Inflammatory macrophage treated with lipopolysaccharide for 1 hour (primary cell): ENCODE measurements at places on chromosomes 6 and 20.
A peak's percentile ranks its signal among the peaks of the same experiment; 100 is the strongest.

- DNase-seq = no peak
These were observed 164.3 kb upstream of the MLN start for GRCh38 chr6:33967966-33968724.

DNA sequence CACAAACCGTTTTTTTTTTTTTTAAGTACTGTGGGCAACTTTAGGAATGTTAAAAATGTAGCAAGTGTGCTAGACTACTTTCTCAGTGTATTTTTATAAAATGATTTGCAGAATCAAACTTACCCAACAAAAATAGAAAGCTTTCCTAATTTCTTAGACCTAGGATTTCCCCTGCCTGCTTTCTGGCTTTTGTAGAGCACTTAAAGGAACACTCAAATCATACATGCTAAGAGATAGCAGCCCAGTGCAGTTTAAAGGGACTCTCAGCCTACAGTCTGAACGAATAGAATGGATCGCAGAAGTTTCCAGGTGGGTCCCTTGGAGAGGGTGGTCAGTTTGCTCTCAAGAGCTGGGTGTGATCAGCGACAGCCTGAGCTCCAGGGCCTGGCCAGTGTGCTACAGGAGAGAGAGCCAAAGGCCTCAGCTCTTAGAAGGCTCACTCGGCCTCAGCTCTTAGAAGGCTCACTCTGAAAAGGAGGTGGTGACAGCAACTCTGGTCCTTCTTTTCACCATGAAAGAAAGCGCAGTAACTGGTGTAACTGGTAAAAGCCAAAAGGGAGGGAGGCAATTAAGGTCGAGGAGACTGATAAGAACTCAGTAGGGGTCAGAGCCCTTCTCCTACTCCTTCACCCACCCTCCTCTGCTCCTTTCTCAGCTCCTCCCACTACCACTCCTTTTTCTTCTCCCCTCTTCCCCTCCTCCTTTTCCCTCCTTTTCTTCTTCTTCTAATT, 142.4 kb downstream of the ZFP64 start:
- peak; percentile 25 for DNase-seq

DNA sequence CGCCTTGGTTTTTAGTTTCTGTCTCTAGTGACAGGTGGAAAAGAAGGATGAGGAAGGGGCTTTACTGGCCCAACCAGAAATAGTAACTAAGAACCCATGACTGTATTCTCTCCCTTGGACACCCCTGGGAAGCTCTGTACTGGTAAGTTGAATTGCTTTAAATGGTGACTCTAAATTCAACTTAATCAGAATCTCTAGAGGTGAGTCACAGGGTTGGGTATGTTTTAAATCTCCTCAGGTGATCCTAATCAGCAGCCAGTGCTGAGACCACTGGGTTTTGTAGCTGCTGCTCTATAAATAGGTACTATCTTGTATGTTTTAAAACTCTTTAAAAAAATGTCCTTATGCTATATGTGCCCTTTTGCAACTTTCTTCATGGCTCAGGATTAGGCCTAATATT, 314.0 kb upstream of the ECI2 start:
- no peak for DNase-seq

GRCh38 chr6:158606935-158607334, 37.6 kb downstream of the DYNLT1 start:
- no peak for DNase-seq

- DNase-seq = no peak
These were observed 152.6 kb downstream of the CDK19 start for GRCh38 chr6:110662490-110663211.

GRCh38 chr6:134437376-134437775, 119.5 kb upstream of the SGK1 start:
- peak; percentile 99 for DNase-seq

GRCh38 chr20:4112481-4113421, 97.4 kb upstream of the RNF24 start:
- peak; percentile 37 for DNase-seq

GRCh38 chr6:43771210-43771857, 1.3 kb downstream of the VEGFA start:
- DNase-seq = peak; percentile 22

DNA sequence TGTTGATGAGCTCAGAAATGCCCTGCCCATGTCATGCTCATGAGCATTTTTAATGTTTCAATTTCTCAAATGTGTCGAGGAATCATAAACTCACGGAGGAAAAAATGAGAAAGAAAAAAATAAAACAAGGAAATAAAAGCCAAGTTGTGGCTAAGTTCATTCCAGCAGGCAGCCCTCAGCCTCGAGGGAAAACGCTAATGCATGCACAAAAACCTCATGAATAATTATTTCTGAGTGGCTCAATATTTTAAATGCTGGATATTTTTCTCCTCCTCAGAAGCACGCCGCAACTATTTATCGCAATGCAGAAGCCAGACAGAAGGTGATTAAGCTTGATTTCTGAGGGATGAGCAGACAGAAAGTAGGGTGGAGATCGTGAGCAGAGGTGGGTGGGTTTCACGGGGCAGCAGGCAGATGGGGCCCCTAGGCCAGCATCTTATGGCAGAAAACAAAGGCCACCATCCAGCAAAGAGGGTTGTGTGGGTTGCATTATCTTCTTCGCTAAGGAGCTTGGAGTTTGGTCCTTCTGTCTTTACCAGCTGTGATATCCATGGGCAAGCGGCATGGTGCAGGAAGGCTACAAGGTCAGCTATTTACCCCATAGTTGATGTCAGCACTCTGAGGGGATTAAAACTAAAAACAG, 151.5 kb upstream of the LRFN2 start:
- DNase-seq = no peak

DNA sequence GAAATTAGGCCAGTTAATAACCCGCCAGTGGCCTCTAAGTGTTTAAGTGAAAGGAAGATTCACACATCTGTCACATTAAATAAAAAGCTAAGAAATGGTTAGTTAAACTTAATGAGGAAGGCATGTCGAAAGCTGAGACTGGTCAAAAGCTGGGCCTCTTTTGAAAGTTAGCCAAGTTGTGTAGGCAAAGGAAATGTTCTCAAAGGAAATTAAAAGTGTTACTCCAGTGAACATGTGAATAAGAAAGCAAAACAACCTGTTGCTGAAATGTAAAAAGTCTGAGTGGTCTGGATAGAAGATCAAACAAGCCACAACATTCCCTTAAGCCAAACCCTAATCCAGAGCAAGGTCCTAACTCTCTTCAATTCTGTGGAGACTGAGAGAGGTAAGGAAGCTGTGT, 10.9 kb upstream of the MTRF1L start:
- no peak for DNase-seq
